GM13976 (cell line): ENCODE measurements at places on chromosomes 4 and X.

DNA sequence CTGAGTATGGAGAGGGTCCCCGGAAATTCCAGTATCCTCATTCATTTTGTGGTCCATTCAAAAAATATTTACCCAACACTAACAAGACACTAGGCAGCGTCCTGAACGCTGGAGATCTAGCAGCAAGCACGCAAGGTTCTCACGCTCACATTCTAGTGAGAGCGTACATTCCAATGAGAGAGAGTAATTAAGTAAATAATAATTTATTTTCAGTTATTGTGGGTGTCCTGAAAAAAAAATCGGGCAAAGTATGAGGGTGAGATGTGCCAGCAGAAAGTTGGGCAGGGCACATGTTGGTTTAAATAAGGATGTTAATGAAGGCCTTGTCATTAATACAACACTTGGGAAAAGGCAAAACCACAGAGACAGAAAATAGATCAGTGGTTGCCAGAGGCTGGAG, 4.0 kb upstream of the TMEM156 start:
- no peak for DNase-seq

- DNase-seq: no peak
These were observed 6.0 kb upstream of the TEC start for GRCh38 chr4:48275686-48276085.

GRCh38 chr4:761739-762138, 56.1 kb downstream of the PCGF3 start:
- no peak for DNase-seq

DNA sequence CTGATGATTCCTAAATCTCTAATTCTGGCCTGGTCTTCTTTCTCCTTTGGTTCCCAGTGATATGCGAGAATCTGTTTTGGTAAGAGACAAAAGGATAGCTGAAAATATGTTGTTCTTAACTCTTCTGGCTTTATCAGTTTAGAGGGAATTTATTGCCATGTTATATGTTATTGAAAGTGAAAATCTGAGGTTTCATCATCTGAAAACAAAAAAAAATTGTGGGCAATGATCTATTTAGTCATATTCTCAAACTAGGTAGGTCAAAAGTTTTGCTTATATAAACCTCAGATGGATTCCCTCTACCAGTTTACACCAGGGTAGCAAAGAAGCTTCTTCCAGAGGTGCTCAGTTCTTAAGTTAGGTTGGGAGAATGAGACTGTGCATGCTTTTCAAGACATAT, 103.6 kb downstream of the ITM2A start:
- no peak for DNase-seq

DNA sequence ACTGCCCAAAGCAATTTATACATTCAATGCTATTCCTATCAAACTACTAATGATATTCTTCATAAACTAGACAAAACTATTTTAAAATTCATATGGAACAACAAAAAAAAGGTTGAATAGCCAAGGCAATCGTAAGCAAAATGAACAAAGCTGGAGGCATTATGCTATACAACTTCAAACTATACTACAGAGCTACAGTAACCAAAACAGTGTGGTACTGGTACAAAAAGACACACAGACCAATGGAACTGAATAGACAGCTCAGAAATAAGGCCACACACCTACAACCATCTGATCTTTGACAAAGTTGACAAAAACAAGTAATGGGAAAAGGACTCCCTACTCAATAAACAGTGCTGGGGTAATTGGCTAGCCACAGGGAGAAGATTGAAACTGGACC, 67.0 kb downstream of the FGF16 start:
- DNase-seq: no peak

DNA sequence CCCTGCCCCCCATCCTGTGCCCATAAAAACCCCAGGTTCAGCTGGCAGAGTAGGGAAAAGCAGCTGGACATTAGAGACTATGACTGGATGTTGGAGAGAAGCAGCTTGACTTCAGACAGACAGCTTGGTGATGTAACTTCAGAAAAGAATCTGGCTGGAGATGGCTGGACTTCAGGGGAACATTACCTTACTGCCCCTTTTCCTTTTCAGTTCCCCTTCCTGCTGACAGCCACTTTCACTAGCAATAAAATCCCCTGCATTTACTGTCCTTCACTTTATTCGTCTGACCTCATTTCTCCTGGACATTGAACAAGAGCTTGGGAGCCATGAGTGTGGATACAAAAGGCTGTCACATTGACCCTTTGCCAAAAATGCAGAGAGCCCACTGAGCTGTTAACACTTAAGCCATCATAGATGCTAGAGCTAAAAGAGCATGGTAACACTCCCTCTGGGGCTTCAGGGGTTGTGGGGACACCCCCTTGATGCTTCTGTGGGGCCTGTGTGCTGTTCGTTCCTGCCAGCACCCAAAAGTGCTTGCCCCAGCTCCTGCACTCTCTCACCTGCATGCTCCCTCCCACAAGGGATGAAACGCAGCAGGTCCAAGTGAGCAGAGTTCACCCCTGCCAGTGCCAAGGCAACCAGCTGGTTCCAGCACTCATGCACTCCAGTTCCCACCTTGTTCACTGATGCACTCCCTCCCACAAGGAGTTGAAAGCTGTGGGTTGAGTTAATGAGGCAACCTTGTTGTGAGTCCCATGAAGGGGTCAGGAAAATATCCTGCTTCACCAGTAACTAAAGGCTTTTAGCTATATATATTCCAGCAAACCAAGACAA, 263.8 kb upstream of the NDST3 start:
- no peak for DNase-seq

DNA sequence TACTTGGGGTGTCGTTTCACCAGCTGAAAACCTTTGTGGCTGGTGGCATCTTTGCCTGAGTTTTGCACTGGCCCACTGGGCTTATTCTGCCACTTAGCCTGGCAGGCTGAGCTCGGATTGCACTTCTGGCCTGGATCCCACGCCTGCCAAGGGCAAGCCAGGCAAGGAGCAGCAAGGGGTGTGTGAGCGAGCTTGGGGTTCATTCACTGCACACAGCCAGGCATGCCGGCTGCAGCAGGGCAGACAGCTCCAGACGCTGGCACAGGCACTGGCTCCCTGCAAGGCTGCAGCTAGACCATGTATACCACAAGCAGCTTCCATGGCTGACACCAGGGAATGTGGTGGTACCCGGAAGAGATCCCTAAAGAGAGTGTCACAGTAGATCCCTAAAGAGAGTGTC, 476.3 kb downstream of the EPHA5 start:
- no peak for DNase-seq

DNA sequence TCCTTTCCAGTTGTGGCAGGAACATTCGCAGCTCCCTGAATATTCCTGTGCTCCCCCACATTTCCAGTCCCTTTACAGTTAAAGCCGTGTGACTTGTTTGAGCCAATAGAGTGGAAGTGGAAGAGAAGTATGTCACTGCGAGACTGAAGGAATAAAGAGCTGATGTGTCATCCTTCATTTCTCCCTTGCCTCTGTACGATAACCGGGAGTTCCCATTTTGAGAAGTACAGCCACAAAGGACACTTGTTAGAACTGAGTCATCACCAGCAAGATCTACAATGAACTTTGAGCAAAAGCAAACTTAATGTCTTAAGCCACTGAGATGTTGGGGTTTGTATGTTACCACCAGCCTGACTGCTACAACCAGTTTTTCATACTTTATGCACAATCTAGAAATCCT, 92.3 kb downstream of the SPRY1 start:
- peak; percentile 27 for DNase-seq

GRCh38 chr4:24912252-24913118, at the start of gene CCDC149:
TSS of gene CCDC149 (minus strand) at chr4:24913042. CDS start at chr4:24912864, 178 bp downstream.
- DNase-seq: peak; percentile 58

DNA sequence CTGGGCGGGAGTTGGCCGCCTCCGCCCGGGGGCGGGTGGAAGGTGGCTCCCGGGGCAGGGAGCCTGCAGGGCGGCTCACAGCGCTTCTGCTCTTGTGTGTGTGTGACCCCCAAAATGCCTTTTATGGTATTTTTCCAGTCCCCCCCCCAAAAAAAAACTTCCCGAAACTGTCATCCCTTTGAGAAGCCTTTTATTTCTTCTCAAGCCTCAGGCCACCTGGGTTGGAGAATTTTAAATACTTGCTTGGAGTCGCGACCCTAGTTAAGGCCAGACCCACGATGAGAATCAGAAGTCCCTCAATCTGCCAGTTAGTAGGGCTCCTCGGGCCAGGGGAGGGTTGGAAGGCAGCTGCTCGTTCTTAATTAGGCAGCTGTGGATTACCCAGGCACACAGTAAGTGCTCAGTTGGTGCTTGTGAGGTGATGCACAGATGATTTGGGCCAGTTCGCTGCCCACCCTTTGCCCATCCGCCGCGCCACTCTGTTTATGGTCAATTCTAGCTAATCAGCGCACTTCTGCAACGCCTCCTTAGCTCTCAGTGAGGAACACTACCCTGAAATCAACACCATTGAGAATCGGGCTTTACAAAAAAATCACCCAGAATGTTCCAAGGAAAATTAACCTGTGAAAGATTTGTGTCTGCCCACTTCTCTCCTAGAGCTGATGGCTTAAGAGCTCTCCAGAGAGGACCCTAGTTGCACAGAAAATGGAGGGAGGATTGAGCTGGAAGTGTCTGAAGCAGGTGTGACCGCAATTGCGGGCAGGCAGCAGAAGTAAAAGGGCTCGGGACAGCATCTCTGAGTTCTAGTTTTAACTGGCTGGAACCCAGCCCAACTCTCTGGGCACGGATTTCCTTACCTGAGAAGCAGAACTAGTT, 648 bp upstream of the SCD5 start:
- peak; percentile 37 for DNase-seq

- no peak for DNase-seq
These were observed 49.7 kb upstream of the ARMCX2 start for GRCh38 chrX:101709384-101709783.

DNA sequence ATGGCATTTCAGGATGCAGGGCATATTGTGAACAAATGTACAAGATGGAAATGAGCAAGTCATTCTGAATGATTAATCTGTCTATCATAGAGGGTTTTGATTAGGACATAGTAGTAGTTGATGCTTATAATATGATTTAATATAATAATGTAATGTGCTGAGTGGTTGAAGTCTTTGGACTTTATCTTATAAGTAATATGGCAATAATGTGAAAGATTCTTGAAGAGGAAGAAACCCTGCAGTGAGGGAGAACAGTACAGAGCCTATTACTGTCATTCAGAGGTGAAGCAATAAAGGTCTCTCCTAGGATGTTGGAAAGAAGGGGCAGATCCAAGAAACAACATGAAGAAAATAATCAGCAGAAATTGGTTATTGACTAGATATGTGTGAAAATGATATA, 16.6 kb downstream of the NFKB1 start:
- no peak for DNase-seq

GRCh38 chr4:77202491-77202890, 45.5 kb downstream of the CCNG2 start:
- DNase-seq: no peak

GRCh38 chr4:47788126-47788525, 49.7 kb downstream of the CORIN start:
- no peak for DNase-seq

DNA sequence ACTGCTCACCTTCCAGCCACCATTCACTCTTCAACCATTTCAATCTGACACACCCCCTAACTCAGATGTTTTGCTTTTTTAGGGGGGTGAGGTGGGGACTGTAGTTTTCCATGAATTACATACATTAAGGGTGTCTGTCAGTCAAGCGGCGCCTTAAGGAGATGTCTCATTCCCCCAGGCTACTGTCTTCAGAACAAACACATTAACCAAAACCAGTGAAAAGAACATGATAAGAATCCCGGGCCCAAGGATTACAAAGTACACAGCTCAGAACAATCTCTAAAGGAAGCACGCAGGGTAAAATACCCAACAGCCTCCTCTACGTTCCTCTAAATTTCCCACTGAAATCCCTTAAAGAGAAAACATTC, 62.5 kb upstream of the IRF2 start:
- DNase-seq: no peak

- no peak for DNase-seq
These were observed 281.6 kb downstream of the KLHL13 start for GRCh38 chrX:117835034-117835433.

GRCh38 chrX:66000178-66000577, 39.7 kb downstream of the VSIG4 start:
- DNase-seq: no peak

GRCh38 chr4:91454111-91454510, 849.7 kb upstream of the GRID2 start:
- DNase-seq: no peak

DNA sequence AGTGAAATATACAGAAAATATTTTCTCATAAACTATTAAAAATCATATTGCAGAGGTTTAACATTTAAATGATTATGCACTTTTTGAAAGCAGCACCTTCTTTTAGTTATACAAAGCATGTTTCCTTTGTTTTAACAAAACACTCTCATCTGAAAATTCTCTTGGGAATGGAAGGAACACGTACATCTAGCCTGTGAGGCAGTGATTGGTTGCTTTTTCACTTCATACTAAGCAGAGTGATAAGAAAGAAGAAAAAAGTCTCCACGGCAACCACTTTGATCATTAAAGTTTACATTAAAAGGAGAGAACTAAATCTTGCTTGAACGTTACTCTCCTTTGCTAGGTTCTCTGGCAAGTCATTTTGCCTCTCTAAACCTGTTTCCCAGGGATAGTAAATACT, 41.7 kb upstream of the H2AZ1 start:
- no peak for DNase-seq

DNA sequence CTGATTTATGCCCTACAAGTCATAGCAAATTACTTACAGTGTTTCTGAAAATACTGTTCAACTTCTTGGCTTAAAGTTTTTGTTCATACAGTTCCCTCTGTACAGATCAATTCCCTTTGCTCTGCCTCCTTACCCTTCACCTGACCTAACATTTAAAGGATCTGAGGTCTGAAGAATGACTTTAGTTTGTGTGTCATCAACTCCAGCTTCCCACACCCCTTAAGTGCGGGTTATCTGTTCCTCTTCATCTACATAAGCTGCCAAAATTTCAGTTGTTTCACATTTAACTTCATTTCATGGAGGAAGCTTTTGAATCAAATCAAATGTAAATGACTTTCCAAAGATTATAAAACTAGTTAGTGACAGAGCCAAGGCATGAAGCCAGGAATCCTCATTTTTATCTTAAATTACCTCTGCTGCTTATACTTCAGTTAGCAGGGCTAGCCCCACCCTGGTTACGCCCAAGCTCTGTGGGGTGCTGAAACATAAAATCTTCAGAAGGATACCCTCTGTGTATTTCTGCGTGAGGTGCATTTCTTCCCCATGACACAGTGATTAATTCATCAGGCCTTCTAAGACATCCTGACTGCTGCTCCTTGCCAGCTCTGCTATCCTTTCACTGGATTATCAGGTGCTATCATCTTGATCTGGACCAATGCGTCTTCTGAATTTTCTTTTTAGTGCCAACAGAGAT, 16.5 kb downstream of the CXCL1 start:
- no peak for DNase-seq

GRCh38 chr4:37882665-37883296, 8.1 kb upstream of the TBC1D1 start:
- DNase-seq: no peak

- no peak for DNase-seq
These were observed 86.0 kb downstream of the PAK3 start for GRCh38 chrX:111181951-111182350.

- peak; percentile 31 for DNase-seq
These were observed 147.7 kb downstream of the SH3KBP1 start for GRCh38 chrX:19739683-19740082.

- DNase-seq: no peak
These were observed 107.8 kb upstream of the GPC4 start for GRCh38 chrX:133523081-133523487.

- DNase-seq: no peak
These were observed 67.1 kb upstream of the TRIM2 start for GRCh38 chr4:153137159-153137558.

GRCh38 chr4:187480146-187481145, 515.1 kb upstream of the ZFP42 start:
- no peak for DNase-seq

- DNase-seq: no peak
These were observed 87.3 kb upstream of the UNC5C start for GRCh38 chr4:95636061-95636460.
